Mesangial cell (primary cell): ENCODE measurements at places on chromosomes 2 and 18. TPM values are rescaled to one million over a fixed set of nuclear protein-coding genes. Genes with fewer than 3 reads are reported as not detected.

The TMEM37 gene
- 1.6 and 12.9 TPM in 2 replicates for total RNA-seq

The MAB21L4 gene
- total RNA-seq, result not detected in 2 replicates

The CD226 gene
- 0.13 TPM in 1 of 2 replicates, not detected in the other for total RNA-seq

The ACADL gene
- 0.51 TPM in 1 of 2 replicates, not detected in the other for total RNA-seq

The MDH1B gene
- total RNA-seq, result 0.49 and 1.4 TPM in 2 replicates

The INHA gene
- 1.0 TPM in 1 of 2 replicates, not detected in the other for total RNA-seq

The SH2D6 gene
- total RNA-seq, result 0.38 TPM in 1 of 2 replicates, not detected in the other

The ALKAL2 gene
- total RNA-seq, result 0.25 TPM in 1 of 2 replicates, not detected in the other

The BMP10 gene
- not detected in 2 replicates for total RNA-seq

The UPP2 gene
- total RNA-seq, result not detected in 2 replicates

The SULT1C4 gene
- 24.3 and 90.4 TPM in 2 replicates for total RNA-seq

The ESPNL gene
- 1.3 and 2.2 TPM in 2 replicates for total RNA-seq

The DGUOK gene
- 68.8 and 73.3 TPM in 2 replicates for total RNA-seq

The LINC00305 gene
- not detected in 2 replicates for total RNA-seq

The CKAP2L gene
- 0.63 and 23.3 TPM in 2 replicates for total RNA-seq

The CHMP3 gene
- total RNA-seq, result 28.2 and 36.3 TPM in 2 replicates

The PTRHD1 gene
- total RNA-seq, result 38.8 and 60.7 TPM in 2 replicates

The UBE2F gene
- 45.5 and 60.0 TPM in 2 replicates for total RNA-seq

The LCT gene
- total RNA-seq, result not detected in 2 replicates

The CAPN14 gene
- 0.13 TPM in 1 of 2 replicates, not detected in the other for total RNA-seq

The HMSD gene
- 0.49 and 0.51 TPM in 2 replicates for total RNA-seq

The IL1F10 gene
- not detected in 2 replicates for total RNA-seq

The MAPK4 gene
- under 0.01 and 0.63 TPM in 2 replicates for total RNA-seq

The SP9 gene
- total RNA-seq, result not detected in 2 replicates

The TUBA3E gene
- total RNA-seq, result not detected in 2 replicates

The CRYBA2 gene
- total RNA-seq, result not detected in 2 replicates

The IGFBP2 gene
- 541 and 588 TPM in 2 replicates for total RNA-seq

The FAM110C gene
- total RNA-seq, result 0.33 and 2.9 TPM in 2 replicates

The NXPH2 gene
- 0.25 TPM in 1 of 2 replicates, not detected in the other for total RNA-seq

The APLF gene
- 2.8 TPM in 2 replicates for total RNA-seq
